ENCODE measurements at places on chromosomes 16 and 17. TPM values are rescaled to one million over a fixed set of nuclear protein-coding genes. Genes with fewer than 3 reads are reported as not detected.

DNA sequence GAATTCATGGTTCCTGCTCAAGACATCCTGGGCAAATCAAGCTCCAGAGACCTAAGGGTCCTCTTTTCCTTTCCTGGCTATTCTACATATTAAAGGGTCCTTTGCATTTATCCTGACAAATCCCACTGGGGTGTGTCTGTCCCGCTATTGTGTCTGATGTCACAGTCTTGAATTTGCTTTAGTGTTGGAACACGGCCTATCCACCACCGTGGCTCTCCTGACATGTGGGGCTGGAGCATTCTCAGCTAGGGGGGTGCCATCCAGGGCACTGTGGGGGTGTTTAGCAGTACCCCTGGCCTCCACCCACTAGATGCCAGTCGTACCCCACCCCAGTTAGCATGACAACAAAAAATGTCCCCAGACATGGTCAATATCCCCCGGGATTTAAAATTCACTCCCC lies 92.9 kb downstream of the IRF8 start:
- peaks cover 94% of the 10 kb centered on the region for H3K4me1 ChIP-seq
- H3K4me3 ChIP-seq, result no peak overlapping the region
- no peaks in the 10 kb centered on the region for H3K27me3 ChIP-seq
- no peaks in the 10 kb centered on the region for H3K36me3 ChIP-seq

DNA sequence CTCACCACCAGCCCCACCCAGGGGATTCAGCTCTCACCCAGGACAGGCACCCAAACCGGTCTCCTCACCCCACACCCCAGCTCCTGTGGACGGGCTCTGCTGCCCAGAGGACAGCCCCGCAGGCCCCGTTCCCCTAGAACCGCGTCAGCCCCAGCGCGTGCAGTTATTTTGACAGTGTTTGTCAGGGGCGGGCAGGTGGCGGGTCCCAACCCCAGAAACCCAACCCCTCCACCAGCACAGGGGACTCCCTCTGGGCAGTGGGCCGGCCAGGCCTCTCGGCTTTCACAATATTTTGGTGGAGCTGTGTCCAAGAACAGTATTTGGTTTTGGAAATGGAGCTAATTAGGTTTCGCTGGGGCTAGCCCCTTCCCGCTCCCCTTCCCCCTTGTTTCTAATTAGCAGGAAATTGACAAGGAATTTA lies 44.8 kb downstream of the BAHCC1 start:
- peaks cover 4% of the 10 kb centered on the region for H3K4me1 ChIP-seq
- peaks cover 8% of the 10 kb centered on the region for H3K27me3 ChIP-seq
- H3K27ac ChIP-seq, result no peak overlapping the region
- H3K36me3 ChIP-seq, result no peaks in the 10 kb centered on the region

The GPR139 gene
- not detected for total RNA-seq

The CRYBA1 gene
- total RNA-seq, result not detected

The MON1B gene
- 70.7 TPM for total RNA-seq

The SLC13A2 gene
- not detected for total RNA-seq

The PRR15L gene
- not detected for total RNA-seq

The NTN3 gene
- total RNA-seq, result not detected

All from activated B cell treated with CpG ODN at 0.5 μM for 24 hours (primary cell).